ENCODE measurements at places on chromosomes 7 and 10. TPM values are rescaled to one million over a fixed set of nuclear protein-coding genes. Genes with fewer than 3 reads are reported as not detected.

Gene KIF11
- 1.7 TPM for total RNA-seq

Gene GIMAP1
- total RNA-seq: 5.4 TPM

Gene SRGN
- total RNA-seq: 230 TPM

Gene AS3MT
- 1.2 TPM for total RNA-seq

Gene TDRD1
- 0.78 TPM for total RNA-seq

Gene SGMS1
- 54.3 TPM for total RNA-seq

Gene NAT16
- not detected for total RNA-seq

Gene AGMO
- total RNA-seq: 3.4 TPM

Gene GDF2
- not detected for total RNA-seq

Gene FAM13C
- total RNA-seq: 49.7 TPM

Gene TAC1
- total RNA-seq: not detected

Gene GPR26
- total RNA-seq: not detected

Gene MOSPD3
- 15.1 TPM for total RNA-seq

Gene NCOA4
- 120 TPM for total RNA-seq

Gene SLC16A12
- 0.21 TPM for total RNA-seq

Gene SFXN2
- 8.3 TPM for total RNA-seq

Gene SEPHS1
- total RNA-seq: 38.1 TPM

Gene HOXA5
- total RNA-seq: 8.0 TPM

All from aorta (tissue), 5 donors.